ENCODE measurements at places on chromosomes 5 and 9. TPM values are rescaled to one million over a fixed set of nuclear protein-coding genes. Genes with fewer than 3 reads are reported as not detected.

Gene GRM6
- under 0.01 TPM for total RNA-seq

Gene SPATA31D3
- total RNA-seq: not detected

Gene LCN1
- not detected for total RNA-seq

Gene FOXI1
- total RNA-seq: not detected

Gene F2R
- 25.1 TPM for total RNA-seq

Gene TSSK1B
- not detected for total RNA-seq

Gene CTXN3
- 3.2 TPM for total RNA-seq

Gene FUT7
- total RNA-seq: not detected

Gene TRPM6
- 0.74 TPM for total RNA-seq
